Dorsolateral prefrontal cortex (tissue), 122 donors: ENCODE measurements at places on chromosomes 2 and 18.

DNA sequence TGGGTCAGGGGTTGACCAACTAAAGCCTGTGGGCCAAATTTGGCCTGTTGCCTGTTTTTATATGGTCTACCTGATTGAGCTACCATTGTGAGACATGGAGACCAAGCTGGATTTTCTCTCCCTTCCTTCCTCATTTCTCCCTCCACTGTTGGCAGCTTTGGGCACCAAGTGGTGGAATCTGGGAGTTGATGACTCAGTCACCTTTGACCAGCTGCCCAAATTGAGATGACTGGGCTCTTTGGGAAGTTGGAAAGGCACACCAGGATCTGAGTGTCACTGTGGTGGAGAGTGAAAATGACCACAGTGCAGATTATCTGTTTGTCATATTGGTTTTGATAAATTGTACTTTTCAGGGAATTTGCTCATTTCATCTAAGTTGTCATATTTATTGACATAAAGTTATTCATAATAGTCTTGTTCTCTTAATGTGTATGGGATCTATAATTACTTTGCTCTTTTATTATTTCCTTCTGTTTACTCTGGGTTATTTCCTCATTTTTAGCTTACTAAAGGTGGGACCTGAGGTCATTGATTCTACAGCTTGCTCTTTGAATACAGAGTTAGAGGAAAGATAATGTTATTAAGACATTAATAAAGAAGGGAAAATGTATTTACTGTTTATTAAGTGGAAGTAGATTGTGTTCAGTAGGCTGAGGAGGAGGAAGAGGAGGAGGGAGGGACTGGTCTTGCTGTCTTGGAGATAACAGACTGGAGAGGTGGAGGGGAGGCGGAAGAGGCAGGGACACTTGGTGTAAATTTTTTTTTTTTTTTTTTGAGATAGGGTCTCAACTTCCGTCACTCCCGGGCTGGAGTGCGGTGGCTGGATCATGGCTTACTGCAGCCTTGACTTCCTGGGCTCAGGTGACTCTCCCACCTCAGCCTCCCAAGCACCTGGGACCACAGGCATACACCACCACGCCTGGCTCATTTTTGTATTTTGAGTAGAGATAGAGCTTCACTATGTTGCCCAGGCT is 31.8 kb downstream of the AGFG1 start:
- no peak for DNase-seq

GRCh38 chr2:60488291-60488690 is 65.2 kb downstream of the BCL11A start:
- DNase-seq = no peak

DNA sequence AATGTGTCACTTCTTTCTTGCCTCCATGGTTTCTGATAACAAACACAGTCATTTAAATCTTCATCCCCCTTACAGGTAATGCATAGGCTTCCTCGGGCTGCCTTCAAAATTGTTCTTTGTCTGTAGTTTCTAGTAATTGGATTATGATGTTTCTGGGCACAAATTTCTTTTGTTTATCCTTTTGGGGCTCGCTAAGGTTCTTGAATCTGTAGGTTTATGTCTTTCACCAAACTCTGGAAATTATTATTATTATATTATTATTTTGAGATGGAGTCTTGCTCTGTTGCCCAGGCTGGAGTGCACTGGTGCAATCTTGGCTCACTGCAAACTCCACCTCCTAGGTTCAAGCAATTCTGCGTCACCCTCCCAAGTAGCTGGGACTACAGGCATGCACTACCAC is 16.3 kb upstream of the RMP24 start:
- DNase-seq = no peak

GRCh38 chr18:21262244-21262643 is 20.2 kb downstream of the GREB1L start:
- no peak for DNase-seq

DNA sequence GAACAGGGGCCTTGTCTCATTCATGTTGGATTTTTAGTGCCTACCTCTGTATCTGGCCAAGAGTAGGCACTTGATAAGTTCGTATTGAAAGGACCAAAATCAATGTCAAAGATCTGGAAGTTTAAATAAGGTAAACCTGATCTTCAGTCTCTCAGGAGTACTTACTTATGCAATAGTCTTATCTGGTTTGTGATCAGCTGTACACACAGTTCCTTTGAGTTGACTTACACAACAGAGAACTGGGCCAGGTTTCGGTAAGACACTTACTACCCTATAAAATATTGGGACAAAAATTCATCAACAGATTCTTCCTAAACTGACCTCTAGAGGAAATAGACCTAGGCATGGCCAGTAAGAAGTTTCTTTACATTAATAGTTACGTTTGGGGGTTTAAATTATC is 113.6 kb upstream of the NXPH2 start:
- DNase-seq = no peak

DNA sequence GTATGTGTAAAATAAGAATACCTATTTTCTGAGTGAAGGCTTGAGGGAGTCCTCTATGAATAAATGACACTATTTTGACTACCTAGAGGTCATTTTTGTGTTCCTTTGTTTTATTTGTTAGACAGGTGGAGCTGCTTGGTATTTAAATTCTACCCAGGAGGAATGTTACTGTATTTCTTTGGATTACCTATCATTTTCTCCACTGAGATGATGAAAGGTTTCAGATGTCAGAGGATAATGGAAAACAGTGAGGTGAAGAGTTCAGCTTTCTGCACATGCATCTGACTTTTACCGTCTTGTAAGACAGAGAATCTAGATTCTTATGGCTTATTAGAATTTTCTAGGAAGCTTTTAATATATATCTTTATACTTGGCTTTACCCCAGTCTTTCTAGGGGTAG is 689.8 kb upstream of the NXPH2 start:
- DNase-seq = no peak

- DNase-seq = no peak
Measured at GRCh38 chr2:12465631-12466135, 251.1 kb upstream of the TRIB2 start.
